Mesenchymal stem cell (in vitro differentiated cells and primary cell): ENCODE measurements at places on chromosomes 6 and 20.
A peak's percentile ranks its signal among the peaks of the same experiment; 100 is the strongest.

DNA sequence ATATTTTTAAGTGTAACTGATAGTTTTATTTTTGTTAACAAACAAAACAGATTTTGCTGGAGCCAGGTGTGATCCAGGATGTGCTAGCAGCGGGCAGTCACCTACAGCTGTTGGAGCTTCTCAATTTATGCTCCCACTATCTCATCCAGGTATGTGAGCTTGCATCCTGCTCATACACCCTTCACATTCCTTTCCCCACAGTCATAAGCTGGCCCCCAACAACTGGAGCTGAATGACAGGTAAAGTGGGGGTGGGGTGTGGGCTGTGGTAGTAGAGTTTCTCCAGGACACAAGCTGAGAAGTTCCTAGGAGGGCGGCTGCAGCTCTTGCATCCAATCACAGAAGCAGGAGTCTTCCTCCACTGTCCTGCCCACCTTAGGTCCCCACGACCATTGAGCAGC is 140.1 kb downstream of the KLHL32 start:
- DNase-seq = no peak

GRCh38 chr6:42066156-42066675 is 15.9 kb downstream of the TAF8 start:
- no peak for DNase-seq

- peak; percentile 4 for DNase-seq
Measured at GRCh38 chr6:84280030-84280429, 52.6 kb upstream of the CEP162 start.

GRCh38 chr6:38364775-38365174 is 275.0 kb downstream of the BTBD9 start:
- DNase-seq = no peak

GRCh38 chr6:14772188-14772587 is 473.7 kb upstream of the JARID2 start:
- DNase-seq = no peak
